ENCODE measurements at places on chromosomes 5 and 9. TPM values are rescaled to one million over a fixed set of nuclear protein-coding genes. Genes with fewer than 3 reads are reported as not detected.

Gene DENND1A
- total RNA-seq: 19.7 TPM

Gene PTGES
- total RNA-seq: 1.1 TPM

Gene SOHLH1
- not detected for total RNA-seq

Gene TNC
- total RNA-seq: 5.7 TPM

Gene LHX3
- 0.13 TPM for total RNA-seq

Gene GKAP1
- total RNA-seq: 5.2 TPM

Gene FAM169A
- 23.1 TPM for total RNA-seq

Gene BICD2
- total RNA-seq: 17.3 TPM

Gene C9orf50
- total RNA-seq: not detected

Gene SLC38A9
- total RNA-seq: 12.8 TPM

Gene PCDHGA4
- total RNA-seq: 0.69 TPM

Gene FGD3
- 0.80 TPM for total RNA-seq

Gene ADAMTSL1
- not detected for total RNA-seq

Gene IFNK
- total RNA-seq: not detected

Gene OR1Q1
- not detected for total RNA-seq

Gene PCDHB14
- 0.80 TPM for total RNA-seq

Gene ZNF474
- total RNA-seq: not detected

Gene SMIM33
- not detected for total RNA-seq

Gene FRMD3
- total RNA-seq: 14.5 TPM

Gene TUSC1
- 4.4 TPM for total RNA-seq

Gene SPATA31E1
- not detected for total RNA-seq

Gene TAF1L
- total RNA-seq: not detected

Gene MAST4
- 1.8 TPM for total RNA-seq

Gene CCDC152
- not detected for total RNA-seq

Gene PCDHGA6
- 0.59 TPM for total RNA-seq

Measured in Panc1 (cell line).